Progenitor cell of endocrine pancreas (in vitro differentiated cells): ENCODE measurements at places on chromosomes 12 and 14.
A peak's percentile ranks its signal among the peaks of the same experiment; 100 is the strongest.

DNA sequence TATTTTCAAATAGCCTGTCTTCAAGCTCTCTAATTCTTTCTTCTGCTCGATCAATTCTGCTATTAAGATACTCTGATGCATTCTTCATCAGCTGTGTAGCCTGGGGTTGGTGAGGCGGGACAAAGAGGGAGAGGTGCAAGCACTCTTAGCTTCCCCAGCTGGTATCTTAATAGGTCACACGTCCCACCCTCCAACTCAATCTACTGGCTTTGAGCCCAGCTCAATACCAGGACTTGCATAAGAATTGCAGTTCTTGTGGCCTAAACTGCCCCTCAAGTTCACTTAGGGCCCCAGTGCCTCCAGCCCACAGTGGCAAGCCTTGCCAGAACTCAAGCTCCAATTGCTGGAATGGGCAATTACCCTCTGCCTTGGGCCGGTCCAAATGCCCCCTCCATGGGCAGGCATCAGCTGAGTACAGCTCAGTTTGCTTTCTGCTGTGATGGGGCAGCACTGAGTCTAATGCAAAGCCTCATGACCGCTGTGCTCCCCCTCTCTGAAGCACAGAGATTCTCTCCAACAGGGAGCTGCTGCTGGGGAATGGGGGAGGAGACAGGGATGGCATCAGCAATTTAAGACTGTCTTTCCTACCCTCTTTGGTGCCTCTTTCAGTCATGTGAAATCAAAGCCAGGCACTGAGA, 5.6 kb upstream of the SPATA7 start:
- no peak for DNase-seq
- H3K4me1 ChIP-seq: peaks cover 2% of the 10 kb centered on the region

GRCh38 chr12:95881331-95881955, 22.7 kb downstream of the SNRPF start:
- no peak overlapping the region for H3K4me3 ChIP-seq
- H3K4me1 ChIP-seq: no peaks in the 10 kb centered on the region
- H3K36me3 ChIP-seq: no peaks in the 10 kb centered on the region

GRCh38 chr14:89465876-89466275, 48.8 kb upstream of the FOXN3 start:
- H3K36me3 ChIP-seq: peaks cover 2% of the 10 kb centered on the region
- no peak overlapping the region for H3K4me3 ChIP-seq
- DNase-seq: no peak

GRCh38 chr14:104512061-104512460, 67.5 kb upstream of the C14orf180 start:
- H3K4me1 ChIP-seq: no peaks in the 10 kb centered on the region
- H3K36me3 ChIP-seq: no peaks in the 10 kb centered on the region
- peaks cover 12% of the 10 kb centered on the region for H3K27me3 ChIP-seq
- H3K4me3 ChIP-seq: no peak overlapping the region

- H3K4me3 ChIP-seq: no peak overlapping the region
- no peak overlapping the region for H3K27ac ChIP-seq
Measured at GRCh38 chr14:104264495-104265265, 126.3 kb downstream of the KIF26A start.

DNA sequence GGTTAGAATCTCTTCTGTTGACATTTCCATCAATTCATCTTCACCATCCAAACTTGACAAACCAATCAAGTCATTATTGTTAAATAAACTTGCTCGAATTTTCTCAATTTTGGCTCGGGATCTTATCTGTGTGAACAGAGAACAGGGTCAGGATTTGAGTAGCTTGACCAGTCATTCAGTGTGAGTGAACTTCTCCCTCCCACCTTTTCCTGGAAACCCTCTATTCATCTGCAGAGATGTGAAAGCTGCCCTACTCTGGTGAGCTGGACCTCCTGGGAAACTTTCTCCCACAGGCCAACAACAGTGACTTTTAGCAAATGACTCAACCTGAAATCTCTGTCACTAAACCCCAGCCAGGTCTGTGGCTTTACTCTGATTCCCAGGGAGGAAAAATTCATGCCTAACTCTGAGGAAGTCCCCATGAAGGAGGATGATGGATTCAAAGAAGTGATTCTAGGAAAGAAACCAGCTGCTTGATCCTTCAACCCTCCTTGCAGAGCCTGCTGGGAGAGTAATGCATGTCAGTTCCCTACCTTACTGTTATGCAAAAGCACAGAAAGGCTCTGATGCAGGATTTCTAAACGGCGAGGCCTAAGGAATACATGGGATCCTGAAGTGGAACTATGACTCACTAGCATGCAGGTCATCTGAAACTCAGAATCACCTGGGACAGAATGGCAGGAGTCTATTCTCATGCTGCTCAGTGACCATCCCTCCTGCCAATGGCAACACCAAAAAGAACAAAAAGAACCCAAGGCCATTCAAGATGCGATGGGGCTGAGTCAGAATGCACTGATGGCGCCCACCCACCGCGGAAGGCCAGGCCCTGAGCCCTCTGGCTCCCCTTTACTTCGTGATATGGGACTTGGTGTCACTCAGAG, 58.0 kb downstream of the TRAFD1 start:
- peaks cover 11% of the 10 kb centered on the region for H3K36me3 ChIP-seq
- H3K4me3 ChIP-seq: no peak overlapping the region
- H3K4me1 ChIP-seq: no peaks in the 10 kb centered on the region
- no peak overlapping the region for H3K27ac ChIP-seq

GRCh38 chr14:104724407-104724980, 465 bp downstream of the ADSS1 start:
- peaks cover 14% of the 10 kb centered on the region for H3K27me3 ChIP-seq
- peak overlapping the region; percentile 52 for H3K4me3 ChIP-seq
- no peak overlapping the region for H3K27ac ChIP-seq
- no peak for DNase-seq

DNA sequence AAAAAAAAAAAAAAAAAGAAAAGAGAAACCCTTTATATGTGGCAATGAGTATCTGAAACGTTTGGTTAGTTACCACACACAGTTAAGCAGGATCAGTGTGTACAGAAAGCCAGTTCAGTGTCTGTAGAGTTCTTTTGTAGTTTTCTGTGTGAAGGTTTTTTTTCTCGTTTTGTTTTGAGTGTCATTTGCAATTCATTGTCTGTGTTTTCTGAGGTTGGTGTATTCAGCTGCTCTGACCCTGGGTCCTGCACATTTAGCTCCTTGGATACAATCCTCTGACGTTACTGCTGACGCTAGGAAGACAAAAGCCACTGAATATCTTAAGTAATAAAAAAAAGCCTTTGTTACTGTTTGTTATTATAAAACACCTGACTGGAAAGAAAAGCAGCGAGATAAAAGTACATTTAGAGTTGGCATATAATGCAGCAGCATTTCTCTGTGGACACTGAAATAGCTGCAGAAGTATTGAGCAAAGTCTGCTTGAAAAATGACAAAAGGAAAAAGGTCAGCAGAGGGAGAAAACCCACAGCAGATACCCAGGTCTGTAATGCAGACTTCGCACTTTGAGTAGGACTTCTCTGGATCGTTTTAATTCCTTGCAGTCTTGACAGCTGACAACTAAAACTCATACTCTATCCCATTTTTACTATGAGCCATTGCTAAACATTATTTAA, 89.0 kb downstream of the POLR3B start:
- peaks cover 10% of the 10 kb centered on the region for H3K4me1 ChIP-seq
- peaks cover 3% of the 10 kb centered on the region for H3K36me3 ChIP-seq
- H3K27me3 ChIP-seq: no peaks in the 10 kb centered on the region
- H3K27ac ChIP-seq: peak overlapping the region; percentile 4

DNA sequence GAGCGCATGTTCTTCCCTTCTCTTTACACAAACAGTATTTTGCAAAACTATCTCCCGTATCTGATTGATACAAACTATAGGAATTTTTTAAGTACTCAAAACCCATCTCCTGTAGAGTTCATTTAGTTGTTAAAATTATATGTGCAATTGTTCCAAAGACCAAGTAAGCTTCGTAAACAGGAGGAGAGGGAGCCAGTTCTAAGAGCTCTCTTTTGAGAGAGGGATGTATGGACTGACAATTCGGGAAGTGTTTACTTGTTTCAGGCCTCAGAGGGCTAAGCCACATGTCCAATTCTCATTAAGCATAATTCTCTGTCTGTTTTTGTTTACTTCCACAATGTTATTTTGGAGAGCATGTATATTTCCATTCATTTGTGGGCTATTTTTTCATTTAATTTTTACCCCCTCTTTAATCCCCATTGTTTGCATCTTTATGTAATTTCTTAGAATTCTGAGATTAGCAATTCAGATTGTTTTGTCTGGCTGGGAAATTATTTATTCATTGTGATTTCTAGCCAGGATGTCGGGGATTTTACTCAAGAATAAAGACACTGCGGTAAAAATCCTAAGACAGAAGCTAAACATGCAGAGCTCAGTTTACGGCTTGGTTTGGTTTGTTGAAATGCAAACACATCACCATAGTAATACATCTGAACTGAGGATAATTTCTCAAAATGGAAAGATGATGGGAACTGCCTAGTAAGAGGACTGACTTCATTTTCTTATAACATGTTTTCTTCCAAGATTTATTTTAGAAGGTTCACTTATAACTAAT, 126.8 kb downstream of the KCNK10 start:
- H3K27ac ChIP-seq: no peak overlapping the region
- no peaks in the 10 kb centered on the region for H3K36me3 ChIP-seq
- DNase-seq: no peak
- H3K27me3 ChIP-seq: peaks cover 40% of the 10 kb centered on the region
- peaks cover 24% of the 10 kb centered on the region for H3K4me1 ChIP-seq

DNA sequence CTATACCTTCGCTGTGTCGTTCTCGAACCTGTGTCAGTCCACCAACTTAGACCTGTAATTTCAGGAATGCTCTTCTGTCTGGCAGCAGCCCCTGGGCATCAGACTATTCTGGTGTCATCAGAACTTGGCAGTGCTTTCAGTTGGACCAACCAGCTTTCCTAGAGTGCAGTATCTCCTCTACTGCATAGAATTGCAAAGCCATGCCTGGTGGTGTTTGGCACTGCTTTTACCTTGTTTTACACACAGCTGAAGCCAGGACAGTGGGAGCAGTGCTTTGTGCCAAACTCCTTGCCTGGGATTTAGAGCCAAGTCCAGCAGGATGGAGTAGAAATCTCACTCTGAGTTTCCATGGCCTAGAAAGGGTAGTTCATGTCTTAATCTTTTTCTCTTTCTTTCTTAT, 1.5 kb downstream of the FLVCR2 start:
- no peaks in the 10 kb centered on the region for H3K36me3 ChIP-seq
- H3K27me3 ChIP-seq: peaks cover 24% of the 10 kb centered on the region
- H3K27ac ChIP-seq: no peak overlapping the region
- H3K4me3 ChIP-seq: peak overlapping the region; percentile 85
- no peak for DNase-seq

DNA sequence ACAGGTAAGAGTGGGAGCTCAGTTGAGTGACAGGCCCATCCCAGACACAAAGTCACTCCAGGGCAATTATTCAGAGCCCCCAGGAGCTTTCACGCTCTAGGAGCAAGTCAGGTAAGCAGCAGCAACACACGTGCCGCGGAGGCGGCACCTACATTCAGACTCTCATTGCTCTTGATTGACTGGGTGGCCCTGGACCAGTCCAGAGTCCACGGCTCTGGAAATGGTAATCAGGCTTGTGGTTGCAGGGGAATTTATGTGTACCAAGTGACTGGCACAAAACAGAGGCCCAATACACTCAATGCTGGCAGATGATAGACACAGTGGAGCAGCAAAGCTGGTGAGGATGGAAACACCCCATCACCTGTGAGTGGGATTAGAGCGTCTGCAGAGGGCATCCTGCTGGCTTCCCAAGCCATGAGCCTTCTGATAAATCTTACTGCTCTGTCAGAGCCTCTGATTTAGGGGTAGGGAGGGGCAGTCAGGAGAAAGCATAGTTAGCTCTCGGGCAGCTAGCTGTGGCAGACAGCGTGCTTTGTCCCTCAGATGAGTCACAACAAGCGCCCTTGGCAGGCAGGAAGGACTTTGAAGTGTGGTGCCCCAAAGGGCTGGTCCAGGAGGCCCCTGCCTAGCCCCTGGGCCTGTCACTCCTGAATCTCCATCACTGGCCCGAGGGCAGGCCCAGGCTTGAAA, 344.7 kb downstream of the CACNA1C start:
- no peaks in the 10 kb centered on the region for H3K4me1 ChIP-seq
- peaks cover 10% of the 10 kb centered on the region for H3K27me3 ChIP-seq
- H3K4me3 ChIP-seq: no peak overlapping the region
- no peaks in the 10 kb centered on the region for H3K36me3 ChIP-seq

DNA sequence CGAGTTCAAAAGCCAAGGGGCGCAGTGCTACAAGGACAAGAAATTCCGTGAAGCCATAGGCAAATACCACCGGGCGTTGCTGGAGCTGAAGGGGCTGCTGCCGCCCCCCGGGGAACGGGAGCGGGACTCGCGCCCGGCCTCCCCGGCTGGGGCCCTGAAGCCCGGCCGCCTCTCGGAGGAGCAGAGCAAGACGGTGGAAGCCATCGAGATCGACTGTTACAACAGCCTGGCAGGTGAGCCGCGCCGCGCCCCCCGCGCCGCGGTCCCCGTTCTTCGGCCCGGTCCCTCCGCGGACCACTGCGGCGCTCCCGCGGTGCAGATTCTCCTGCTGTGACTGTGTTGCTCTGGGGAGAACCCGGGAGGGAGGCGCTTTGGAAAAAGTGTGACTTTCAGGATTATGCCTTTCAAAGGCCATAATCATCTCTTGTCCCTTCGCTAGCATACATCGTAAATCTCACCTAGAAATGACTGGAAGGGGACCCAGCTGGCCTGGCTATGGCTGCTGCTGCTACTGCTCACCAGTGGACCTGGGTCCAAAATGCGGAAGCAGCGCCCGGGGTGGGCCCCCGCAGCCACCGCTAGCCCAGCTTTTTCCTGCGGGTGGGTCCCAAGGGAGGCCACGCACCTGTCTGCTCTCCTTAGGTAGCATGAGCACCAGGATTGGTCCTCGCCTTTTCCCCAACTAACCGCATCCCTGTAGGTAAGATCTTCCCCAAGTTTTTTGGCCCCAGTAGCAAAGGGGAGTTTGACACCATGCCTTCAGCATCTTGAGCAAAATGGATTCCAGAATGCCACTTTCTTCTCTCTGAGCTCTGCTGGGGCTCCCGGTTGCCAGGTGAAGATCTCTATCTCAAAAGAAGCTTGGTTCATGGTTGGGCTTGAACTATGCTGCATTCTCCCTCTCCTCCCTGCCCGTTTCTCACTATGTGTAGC, 853 bp downstream of the TTC9 start:
- peaks cover 7% of the 10 kb centered on the region for H3K27me3 ChIP-seq
- peak; percentile 26 for DNase-seq
- H3K36me3 ChIP-seq: peaks cover 1% of the 10 kb centered on the region
- H3K4me1 ChIP-seq: peaks cover 17% of the 10 kb centered on the region
- H3K27ac ChIP-seq: peak overlapping the region; percentile 77

GRCh38 chr12:131854861-131855476, 26.8 kb downstream of the MMP17 start:
- H3K4me3 ChIP-seq: no peak overlapping the region
- peaks cover 19% of the 10 kb centered on the region for H3K27me3 ChIP-seq
- peaks cover under 1% of the 10 kb centered on the region for H3K4me1 ChIP-seq
- no peak for DNase-seq
- no peak overlapping the region for H3K27ac ChIP-seq
- H3K36me3 ChIP-seq: no peaks in the 10 kb centered on the region

- DNase-seq: no peak
- peaks cover 23% of the 10 kb centered on the region for H3K4me1 ChIP-seq
- no peaks in the 10 kb centered on the region for H3K27me3 ChIP-seq
Measured at GRCh38 chr14:37695866-37696265, 100.4 kb downstream of the TTC6 start.

- DNase-seq: no peak
- H3K36me3 ChIP-seq: no peaks in the 10 kb centered on the region
- no peak overlapping the region for H3K4me3 ChIP-seq
- peak overlapping the region; percentile 9 for H3K27ac ChIP-seq
Measured at GRCh38 chr12:51377099-51377984, 13.9 kb downstream of the GALNT6 start.

- no peak for DNase-seq
- no peaks in the 10 kb centered on the region for H3K27me3 ChIP-seq
- H3K36me3 ChIP-seq: no peaks in the 10 kb centered on the region
- H3K27ac ChIP-seq: no peak overlapping the region
- no peaks in the 10 kb centered on the region for H3K4me1 ChIP-seq
Measured at GRCh38 chr12:76706101-76706500, 57.8 kb upstream of the ZDHHC17 start.
